ENCODE measurements at places on chromosomes 6 and 20.

- no peak for DNase-seq
Measured at GRCh38 chr6:159766906-159767305, 5.1 kb downstream of the ACAT2 start.

DNA sequence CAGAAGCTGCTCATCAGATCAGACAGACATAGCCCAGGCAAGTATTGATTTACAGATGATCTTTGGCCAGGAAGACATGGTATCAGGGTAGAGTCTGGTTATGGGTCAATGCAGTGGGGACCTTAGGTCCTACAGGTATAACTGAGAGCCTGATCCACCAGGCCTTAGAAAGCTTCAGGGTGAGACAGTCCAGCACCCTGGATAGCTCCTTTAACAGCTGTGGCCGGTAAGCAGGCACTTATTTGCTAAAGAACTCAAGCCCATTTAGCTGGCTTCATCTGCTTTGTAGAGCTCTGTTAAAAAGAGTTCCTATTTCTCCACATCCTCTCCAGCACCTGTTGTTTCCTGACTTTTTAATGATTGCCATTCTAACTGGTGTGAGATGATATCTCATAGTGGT lies 39.6 kb downstream of the ESR1 start:
- DNase-seq = peak; percentile 39

GRCh38 chr6:53616450-53617357 lies 48.9 kb downstream of the KLHL31 start:
- DNase-seq = no peak

DNA sequence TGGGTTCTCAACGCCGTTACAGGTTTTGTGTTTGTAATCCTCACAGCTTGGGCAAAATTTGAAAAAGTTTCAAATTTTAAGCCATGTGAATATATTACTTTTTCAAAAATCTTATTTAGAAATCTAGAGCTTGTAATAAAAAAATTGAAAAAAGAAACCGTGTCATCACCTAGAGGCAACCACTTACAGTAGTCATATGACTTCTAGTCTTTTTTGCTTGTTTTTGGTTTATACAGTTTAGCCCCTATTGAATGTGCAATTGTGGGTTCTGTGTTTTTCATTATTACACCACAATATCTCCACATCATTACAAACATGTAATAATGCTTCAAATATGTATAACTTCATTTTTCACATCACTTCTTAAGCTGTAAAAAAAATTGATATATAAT lies 888 bp downstream of the DYNLRB1 start:
- no peak for DNase-seq

DNA sequence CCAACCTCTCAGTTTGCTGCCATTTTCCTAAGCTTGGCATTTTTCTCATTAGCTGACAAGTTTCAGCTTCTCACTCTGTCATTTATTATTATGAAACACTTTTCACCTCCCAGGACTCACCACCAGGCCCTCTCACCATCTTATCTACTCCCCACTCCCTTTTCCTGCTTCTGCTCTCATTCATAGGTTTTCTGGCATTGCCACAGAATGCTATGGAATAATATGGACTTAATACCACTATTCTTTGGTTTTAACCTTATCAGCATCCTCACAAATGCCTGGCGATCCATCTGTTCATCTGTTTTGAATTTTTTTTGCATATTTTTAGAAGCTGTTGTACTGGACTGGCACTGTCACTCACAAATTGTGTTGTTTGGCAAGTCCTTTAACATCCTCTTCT lies 16.4 kb upstream of the LAMA4 start:
- DNase-seq = no peak

GRCh38 chr20:64148581-64148980 lies 15.7 kb upstream of the MYT1 start:
- no peak for DNase-seq

DNA sequence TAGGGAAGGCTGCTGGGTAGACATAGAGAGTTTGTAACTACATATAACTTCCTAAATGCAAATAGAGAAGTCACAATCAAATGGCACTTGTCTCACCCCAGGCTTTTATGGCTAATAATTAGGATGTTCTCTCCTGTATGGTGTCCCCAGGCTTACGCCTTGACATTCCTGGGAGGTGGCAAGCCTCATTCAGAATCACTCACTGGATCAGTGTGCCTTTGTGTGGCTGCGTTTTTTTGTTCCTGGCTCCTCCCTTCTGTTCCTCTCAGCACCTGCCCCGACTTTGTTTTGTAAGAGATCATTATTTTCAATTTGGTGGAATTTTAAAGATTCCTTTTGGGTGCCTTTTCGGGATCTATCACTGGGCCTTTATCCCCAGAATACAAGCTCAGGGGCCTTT lies 5.7 kb downstream of the LAMP5 start:
- DNase-seq = no peak
